ENCODE measurements at places on chromosomes 1 and 21. TPM values are rescaled to one million over a fixed set of nuclear protein-coding genes. Genes with fewer than 3 reads are reported as not detected.

Gene S100A5
- 0.52 TPM for total RNA-seq

Gene ST6GALNAC3
- total RNA-seq: 1.2 TPM

Gene DCDC2B
- not detected for total RNA-seq

Gene C8B
- total RNA-seq: not detected

Gene RUNX3
- 6.2 TPM for total RNA-seq

Gene PTPRU
- total RNA-seq: 6.2 TPM

Gene RGS4
- total RNA-seq: not detected

Gene PKN2
- total RNA-seq: 20.0 TPM

Gene NFASC
- 1.8 TPM for total RNA-seq

Gene PTAFR
- total RNA-seq: 0.31 TPM

Gene BMP8A
- 0.23 TPM for total RNA-seq

Gene ZSWIM5
- total RNA-seq: 0.52 TPM

Gene ARHGEF19
- total RNA-seq: 6.6 TPM

Gene CDA
- 41.1 TPM for total RNA-seq

Gene OR2M4
- not detected for total RNA-seq

Gene CSMD2
- not detected for total RNA-seq

Gene C4BPA
- total RNA-seq: 0.48 TPM

Gene OR2T2
- not detected for total RNA-seq

Gene PROX1
- 0.07 TPM for total RNA-seq

Gene HNRNPU
- total RNA-seq: 378 TPM

Gene CD53
- not detected for total RNA-seq

Gene SPRR1A
- not detected for total RNA-seq

Gene ZNHIT6
- total RNA-seq: 19.6 TPM

Gene LCE3A
- not detected for total RNA-seq

Gene LYSMD1
- total RNA-seq: 6.5 TPM

Gene VWA5B1
- total RNA-seq: not detected

Gene ZYG11A
- total RNA-seq: 2.3 TPM

Gene SPRR2E
- not detected for total RNA-seq

Gene TMEM52
- 0.65 TPM for total RNA-seq

Gene SYCP1
- total RNA-seq: not detected

Gene PLA2G2D
- total RNA-seq: not detected

Gene ACTRT2
- total RNA-seq: not detected

Gene CD1C
- total RNA-seq: not detected

Gene OLFML3
- 5.2 TPM for total RNA-seq

Gene GBP7
- total RNA-seq: not detected

Gene PRKCZ
- total RNA-seq: 7.7 TPM

Gene ILDR2
- total RNA-seq: 0.08 TPM

Gene SLAMF6
- total RNA-seq: not detected

Gene NRIP1
- 18.6 TPM for total RNA-seq
